ENCODE measurements at places on chromosomes 5 and 9.

DNA sequence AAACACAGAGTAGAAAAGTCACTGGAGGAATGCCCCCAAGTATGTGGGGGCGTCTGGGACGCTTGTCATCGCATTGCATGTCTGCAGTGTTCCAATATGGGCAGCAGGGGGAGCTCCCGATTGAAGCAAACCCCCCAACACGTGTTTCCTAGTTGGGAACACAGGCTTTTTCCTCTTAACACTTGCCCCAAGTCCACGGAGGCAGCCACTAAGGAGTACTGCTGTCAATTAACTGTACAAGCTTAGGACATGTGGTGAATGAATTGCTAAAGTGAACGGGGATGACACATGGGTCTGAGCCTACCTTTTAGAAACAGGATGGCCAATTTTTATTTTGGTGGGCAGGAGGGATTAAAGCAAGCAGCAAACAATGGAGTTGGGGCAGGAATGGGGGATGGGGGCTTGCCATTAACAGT, 2.2 kb downstream of the GABRB2 start:
- no peak for DNase-seq

DNA sequence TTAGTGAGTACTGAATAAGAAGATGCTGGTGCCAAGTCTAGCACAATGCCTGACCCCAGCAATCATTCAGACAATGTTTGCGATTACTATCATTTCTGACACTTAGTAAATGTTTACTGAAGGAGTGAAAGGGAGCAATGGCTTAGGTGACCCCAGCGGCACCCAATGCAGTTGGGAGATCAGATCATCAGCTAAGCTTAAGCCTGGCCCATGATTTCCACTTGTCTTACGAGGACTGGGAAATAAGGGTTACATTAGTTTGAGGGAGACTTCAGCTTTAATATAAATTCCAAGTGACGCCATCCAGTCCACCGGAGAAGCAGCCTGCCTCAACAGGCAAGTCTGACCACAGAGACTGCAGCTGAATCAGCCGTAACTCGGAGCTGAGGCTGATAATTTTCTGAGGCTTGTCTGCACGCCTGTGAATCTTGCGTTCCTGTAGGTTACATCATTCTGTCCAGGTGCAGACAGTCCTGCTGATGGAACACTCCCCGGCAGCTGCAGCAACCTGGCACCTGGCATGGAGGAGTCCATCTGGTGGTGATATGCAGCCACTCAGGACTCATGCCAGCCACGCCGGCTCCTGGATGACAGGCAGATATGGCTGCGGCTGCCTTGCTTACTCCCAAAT, 34.9 kb upstream of the FGF1 start:
- DNase-seq, result no peak

DNA sequence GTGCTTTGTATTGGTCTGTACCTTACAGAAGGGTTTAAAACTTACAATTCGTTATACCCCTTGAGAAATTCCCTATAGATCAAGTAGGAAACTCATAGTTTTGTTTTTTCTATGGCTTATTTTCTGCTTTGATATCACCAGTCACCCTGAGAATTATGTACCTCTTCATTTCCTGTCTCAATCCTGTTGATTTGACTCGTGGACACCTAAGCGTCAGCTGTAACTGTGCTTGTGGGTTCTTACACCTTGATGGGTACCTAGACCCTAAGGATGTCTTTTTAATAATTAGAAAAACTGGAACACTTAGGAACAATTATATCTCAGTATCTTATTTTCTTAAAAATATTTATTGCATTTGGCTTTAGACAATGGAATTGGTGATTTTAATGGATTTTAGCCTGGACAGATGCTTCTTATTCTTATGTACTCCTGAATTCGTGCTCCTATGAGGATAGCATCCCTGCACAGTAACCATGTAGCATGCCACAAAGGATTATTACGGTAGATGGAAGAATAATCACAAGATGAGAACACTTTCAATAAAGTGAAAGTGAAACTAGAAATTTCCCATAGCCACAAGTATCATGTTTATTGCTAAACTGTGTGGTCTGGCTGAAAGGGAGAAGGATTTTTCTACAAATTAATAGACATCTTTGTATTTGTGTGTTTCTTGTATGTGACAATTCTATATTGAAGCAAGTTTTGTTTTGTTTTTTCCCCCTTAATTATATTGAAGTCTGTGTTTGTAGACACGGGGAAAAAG, 1920.3 kb upstream of the WWC1 start:
- no peak for DNase-seq

GRCh38 chr5:73974871-73975360, 348.9 kb downstream of the ARHGEF28 start:
- DNase-seq, result no peak

GRCh38 chr5:148482697-148483462, 99.1 kb downstream of the FBXO38 start:
- DNase-seq, result no peak

DNA sequence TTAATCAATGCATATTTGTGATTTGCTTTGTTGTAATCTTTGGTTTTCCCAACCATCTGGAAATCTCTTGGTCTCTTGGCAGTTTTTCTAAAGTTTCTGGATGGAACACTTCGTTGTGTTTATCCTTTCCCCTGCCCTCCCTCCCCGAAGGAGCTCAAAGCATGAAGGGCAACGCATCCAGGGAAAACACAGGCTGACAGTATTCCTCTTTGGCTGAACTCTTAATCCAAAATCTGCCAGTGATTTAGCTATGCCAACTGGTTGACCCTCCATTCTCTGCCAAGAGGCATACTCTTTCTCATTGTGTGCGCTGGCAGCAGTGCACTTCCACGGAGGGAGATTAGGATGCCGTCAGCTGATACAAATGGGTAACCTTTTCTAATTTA, 20.5 kb downstream of the ZBTB34 start:
- DNase-seq, result no peak

GRCh38 chr5:116810951-116811350, 236.3 kb upstream of the SEMA6A start:
- no peak for DNase-seq

GRCh38 chr9:38761339-38761738, 41.4 kb upstream of the FAM240B start:
- no peak for DNase-seq

- no peak for DNase-seq
Observed at GRCh38 chr5:2697041-2697440, 54.4 kb downstream of the IRX2 start.

DNA sequence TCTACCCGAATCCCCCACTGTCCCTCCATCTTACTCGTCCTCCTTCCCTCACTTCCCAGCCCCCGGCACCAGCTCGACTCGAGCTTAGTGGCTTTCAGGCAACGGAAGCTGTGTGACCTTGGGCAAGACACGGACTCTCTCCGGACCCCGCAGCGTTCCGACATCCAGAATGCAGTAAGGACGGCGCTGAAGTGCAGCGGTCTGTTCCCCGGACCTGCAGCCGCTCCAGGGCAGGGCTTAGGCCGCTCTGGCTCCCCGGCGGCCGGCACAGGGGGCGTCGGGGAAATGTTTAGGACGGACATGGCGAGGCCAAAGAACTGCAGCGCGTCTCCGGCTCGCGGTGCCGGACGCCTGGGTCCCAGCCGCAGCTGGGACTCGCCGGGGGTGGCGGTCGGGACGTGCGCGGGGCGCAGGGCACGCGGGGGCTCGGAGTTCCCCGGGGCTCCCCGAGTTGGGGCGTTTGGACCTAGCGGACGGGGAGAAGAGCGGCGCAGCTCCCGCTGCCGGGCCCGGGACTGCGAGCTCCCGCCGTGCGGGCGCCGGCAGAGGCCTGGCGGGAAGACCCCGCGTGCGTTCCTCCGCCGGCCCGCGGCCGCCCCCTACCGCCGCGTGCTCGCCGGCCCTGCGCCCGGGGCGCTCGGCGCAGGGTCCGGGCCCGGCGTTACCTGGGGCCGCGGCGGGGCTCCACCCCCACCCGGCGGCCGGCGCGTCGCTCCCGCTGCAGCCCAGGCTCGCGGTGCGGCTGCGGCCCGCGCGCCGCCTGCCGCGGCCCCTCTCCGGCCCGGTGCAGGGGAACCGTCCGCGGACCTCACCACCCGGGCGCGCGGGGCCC, 5.6 kb upstream of the RNF44 start:
- DNase-seq, result no peak

GRCh38 chr5:173736374-173736773, 119.9 kb upstream of the BOD1 start:
- no peak for DNase-seq

- no peak for DNase-seq
Observed at GRCh38 chr5:150163547-150164059, 3.0 kb upstream of the CDX1 start.

DNA sequence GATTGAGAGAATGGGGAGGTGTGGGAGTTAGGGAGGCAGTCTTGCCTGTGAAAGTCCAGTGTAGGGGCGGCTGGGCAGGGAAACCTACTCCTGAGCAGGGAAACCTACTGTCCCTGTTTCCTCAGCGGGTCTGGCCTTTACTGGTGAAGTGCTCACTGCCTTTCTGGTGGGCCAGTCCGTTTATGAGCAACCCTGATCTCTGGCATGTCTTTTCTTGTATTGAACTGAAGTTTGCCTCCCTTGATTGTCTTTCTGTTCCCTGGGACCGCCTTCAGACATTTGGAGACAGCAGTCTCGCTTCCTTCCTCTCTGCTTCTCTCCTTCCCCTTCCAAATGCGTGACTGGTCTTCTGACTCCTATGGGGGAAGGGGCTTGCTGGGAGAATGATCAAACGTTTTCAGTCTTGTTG, 2.9 kb downstream of the SNX18 start:
- DNase-seq, result no peak

- no peak for DNase-seq
Observed at GRCh38 chr9:104885818-104886709, 41.9 kb downstream of the ABCA1 start.

- no peak for DNase-seq
Observed at GRCh38 chr5:11792621-11793020, 111.6 kb downstream of the CTNND2 start.

- no peak for DNase-seq
Observed at GRCh38 chr5:58544926-58545325, 37.9 kb upstream of the RAB3C start.

DNA sequence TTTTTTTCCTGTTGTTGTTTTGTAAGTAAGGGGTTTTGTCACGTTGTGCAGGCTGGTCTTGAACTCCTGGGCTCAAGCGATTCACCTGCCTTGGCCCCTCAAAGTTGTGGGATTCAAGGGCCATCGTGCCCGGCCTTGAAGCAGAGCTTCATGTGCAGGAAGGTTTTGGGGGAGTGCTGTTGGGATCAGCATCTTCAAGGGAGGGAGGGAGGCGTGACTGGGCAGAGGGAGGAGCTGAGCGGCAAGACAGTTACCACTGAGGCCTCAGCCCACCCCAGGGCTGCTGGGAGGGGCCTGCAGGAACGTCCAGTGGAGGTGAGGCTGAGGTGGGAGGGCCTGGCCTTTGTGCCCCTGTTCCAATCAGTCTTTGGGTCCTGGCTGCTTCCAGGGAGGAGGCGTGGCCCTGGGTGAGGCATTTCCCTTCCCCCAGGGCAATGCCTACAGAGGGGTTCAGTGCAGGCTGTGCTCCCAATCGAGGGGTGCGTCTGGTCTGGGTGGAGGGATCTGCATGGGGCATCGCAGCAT, 21.4 kb downstream of the OR2V1 start:
- peak; percentile 35 for DNase-seq

- no peak for DNase-seq
Observed at GRCh38 chr9:19160085-19160484, 32.8 kb upstream of the PLIN2 start.

GRCh38 chr9:13146840-13147239, 132.7 kb downstream of the MPDZ start:
- no peak for DNase-seq

GRCh38 chr5:63768221-63768620, 194.0 kb downstream of the HTR1A start:
- no peak for DNase-seq

- no peak for DNase-seq
Observed at GRCh38 chr5:5342784-5343183, 79.7 kb upstream of the ICE1 start.

- DNase-seq, result no peak
Observed at GRCh38 chr5:95554331-95554646, 488 bp downstream of the SKIC3 start.

GRCh38 chr5:138565100-138565821, 9.9 kb downstream of the HSPA9 start:
- DNase-seq, result no peak

DNA sequence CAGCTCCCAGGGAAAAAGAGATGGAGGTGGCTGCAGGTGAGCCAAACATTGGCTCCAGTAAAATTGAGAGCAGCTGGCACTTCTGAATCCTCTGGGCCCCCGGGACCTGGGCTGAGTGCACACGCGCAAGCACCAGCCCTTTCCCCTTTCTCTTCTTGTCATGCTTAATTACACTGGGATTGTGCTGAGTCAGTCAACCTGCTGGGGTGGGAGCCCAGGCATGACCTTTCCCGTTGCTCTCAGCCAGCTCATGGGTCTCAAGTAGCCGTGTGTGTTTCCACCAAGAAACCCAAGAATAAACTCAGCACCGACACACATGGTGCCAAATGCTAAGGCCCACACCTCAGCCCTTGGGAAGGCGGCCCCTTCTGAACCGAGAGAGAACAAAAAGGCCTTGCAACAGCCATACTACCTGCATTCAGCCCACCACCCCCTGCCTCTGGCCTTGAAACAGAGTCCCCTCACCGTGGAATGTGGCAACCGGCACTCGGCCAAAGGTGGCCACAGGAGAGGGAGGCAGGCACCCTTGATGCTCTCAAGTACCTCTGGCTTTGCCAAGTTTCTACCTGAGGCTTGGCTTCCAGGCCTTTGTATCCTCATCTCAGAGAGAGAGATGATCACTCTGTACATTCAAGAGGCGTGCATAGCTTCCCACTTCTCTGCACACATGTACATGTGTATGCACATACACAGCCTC, 28.1 kb downstream of the SLIT3 start:
- no peak for DNase-seq

GRCh38 chr9:77954666-77955015, 77.0 kb downstream of the GNAQ start:
- no peak for DNase-seq

GRCh38 chr5:132420706-132421272, 51.3 kb downstream of the SLC22A5 start:
- no peak for DNase-seq

DNA sequence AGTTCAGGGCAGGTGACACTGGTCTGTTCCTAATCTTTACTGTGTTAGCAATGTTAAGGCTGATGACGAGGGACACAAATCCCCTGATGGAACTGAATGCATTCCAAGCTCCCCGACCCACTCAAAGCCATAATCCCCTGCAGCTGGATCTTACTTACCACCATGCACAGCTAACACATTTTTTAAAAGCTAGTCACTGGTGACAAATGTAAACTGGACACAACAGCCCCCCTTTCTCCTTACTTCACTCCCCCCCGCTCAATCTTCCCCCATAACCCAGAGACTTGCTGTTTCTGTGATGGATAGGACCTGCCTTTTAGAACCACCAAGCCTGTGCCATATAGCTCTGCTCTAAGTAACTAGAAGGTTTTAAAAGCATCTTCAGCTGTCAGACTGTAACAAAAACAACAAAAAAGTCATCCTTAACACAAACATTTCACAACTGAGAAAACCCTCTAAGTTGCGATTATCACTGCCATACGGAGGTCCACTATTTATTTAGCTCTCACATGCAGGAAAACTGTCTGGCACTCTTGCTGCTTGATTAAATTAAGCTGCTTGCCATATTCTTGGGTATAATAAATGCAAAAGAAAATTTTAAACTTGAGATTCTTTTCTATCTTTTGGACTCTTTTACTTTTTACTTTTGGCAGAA, 44.4 kb downstream of the BNC2 start:
- DNase-seq, result no peak

All from mesenteric fat pad (tissue), 1 donor.